ENCODE measurements at places on chromosomes 2 and 18.

DNA sequence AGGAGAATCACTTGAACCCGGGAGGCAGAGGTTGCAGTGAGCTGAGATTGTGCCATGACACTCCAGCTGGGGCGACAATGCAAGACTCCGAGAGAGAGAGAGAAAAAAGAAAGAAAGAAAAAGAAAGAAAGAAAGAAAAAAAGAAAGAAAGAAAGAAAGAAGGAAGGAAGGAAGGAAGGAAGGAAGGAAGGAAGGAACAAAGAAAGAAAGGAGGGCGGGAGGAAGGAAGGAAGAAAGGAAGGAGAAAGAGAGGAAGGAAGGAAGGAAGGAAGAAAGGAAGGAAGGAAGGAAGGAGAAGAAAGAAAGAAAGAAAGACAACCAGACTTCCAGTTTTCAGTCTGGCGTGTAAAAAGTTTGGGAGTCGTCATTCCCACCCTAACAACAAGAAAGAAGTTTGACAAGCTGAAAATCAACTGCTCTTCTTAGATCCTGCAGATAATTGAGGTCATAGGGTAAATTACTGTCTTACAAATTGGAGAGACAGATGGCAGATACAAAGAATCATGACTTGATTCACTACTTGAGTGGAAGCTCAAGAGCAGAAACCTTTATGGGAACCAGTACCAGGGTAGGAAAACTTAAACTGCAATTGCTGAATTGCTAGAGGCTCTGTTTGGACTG, 15.1 kb upstream of the CYP27C1 start:
- H3K27ac ChIP-seq = no peak overlapping the region
- no peaks in the 10 kb centered on the region for H3K4me1 ChIP-seq
- no peak for DNase-seq

GRCh38 chr2:62665446-62665845, 40.1 kb upstream of the EHBP1 start:
- no peak for DNase-seq
- H3K27ac ChIP-seq = no peak overlapping the region
- H3K36me3 ChIP-seq = no peaks in the 10 kb centered on the region
- H3K4me3 ChIP-seq = no peak overlapping the region
- H3K27me3 ChIP-seq = no peaks in the 10 kb centered on the region
- H3K4me1 ChIP-seq = peaks cover 5% of the 10 kb centered on the region

DNA sequence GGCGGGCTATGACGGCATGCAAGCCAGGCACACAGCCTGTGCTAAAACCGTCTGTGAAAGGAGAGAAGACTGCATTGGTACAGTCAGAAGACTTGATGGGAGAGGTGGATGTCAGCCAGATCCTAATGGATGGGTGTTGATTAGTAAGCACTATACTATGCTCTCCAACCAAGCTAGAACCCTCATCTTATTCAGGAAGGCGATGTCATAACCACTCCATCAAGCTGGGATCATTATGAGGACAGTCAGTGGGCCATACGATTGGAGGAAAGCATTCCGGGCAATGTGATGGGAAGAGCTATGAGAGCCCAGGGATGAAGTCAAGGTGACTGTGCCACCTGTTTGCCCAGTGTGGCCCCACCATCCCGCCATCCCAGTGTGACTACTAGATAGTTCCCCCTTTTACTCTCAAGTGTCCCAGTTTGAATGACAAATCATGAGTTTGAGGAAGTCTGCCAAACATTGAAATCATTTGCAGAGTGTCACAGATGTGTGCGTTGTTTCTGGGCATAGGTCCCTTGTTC, 66.4 kb downstream of the MRPS9 start:
- peaks cover 15% of the 10 kb centered on the region for H3K4me1 ChIP-seq
- no peaks in the 10 kb centered on the region for H3K27me3 ChIP-seq
- no peak for DNase-seq
- H3K27ac ChIP-seq = no peak overlapping the region
- peaks cover 12% of the 10 kb centered on the region for H3K36me3 ChIP-seq

GRCh38 chr2:231615058-231615671, 22.5 kb downstream of the TEX44 start:
- H3K27me3 ChIP-seq = no peaks in the 10 kb centered on the region
- H3K4me3 ChIP-seq = peak overlapping the region; percentile 71
- no peaks in the 10 kb centered on the region for H3K36me3 ChIP-seq

- no peaks in the 10 kb centered on the region for H3K27me3 ChIP-seq
- no peak overlapping the region for H3K4me3 ChIP-seq
- H3K4me1 ChIP-seq = peaks cover 4% of the 10 kb centered on the region
- H3K27ac ChIP-seq = no peak overlapping the region
- DNase-seq = peak; percentile 20
Observed at GRCh38 chr18:45165871-45166270, 449.4 kb upstream of the SLC14A2 start.

- H3K4me3 ChIP-seq = no peak overlapping the region
- peaks cover 2% of the 10 kb centered on the region for H3K4me1 ChIP-seq
- no peak for DNase-seq
Observed at GRCh38 chr18:11249391-11249790, 100.0 kb upstream of the PIEZO2 start.

DNA sequence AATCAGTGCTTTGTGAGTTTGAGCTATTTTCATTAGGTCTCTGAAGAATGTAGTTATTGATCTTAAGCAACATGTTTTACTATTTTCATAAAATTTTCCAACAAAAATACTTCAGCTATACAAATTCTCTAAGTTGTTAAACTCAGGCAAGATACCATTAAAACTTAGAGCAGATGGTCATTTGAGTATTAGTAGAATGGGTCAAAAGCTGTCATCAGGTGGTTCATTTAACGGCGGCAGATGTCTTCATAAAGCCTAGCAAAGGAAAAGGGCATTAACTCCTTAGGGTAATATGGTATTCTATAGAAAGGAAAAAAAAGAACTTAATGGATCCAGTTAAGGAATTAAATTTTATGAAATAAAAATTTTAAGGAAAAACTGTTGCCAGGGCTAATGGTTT, 19.2 kb downstream of the MIB1 start:
- peaks cover 3% of the 10 kb centered on the region for H3K4me1 ChIP-seq
- no peaks in the 10 kb centered on the region for H3K27me3 ChIP-seq
- H3K4me3 ChIP-seq = no peak overlapping the region

- H3K4me1 ChIP-seq = no peaks in the 10 kb centered on the region
- no peaks in the 10 kb centered on the region for H3K27me3 ChIP-seq
- H3K4me3 ChIP-seq = peak overlapping the region; percentile 40
- DNase-seq = peak; percentile 88
- no peak overlapping the region for H3K27ac ChIP-seq
- peaks cover 3% of the 10 kb centered on the region for H3K36me3 ChIP-seq
Observed at GRCh38 chr2:149562324-149562723, 25.3 kb downstream of the MMADHC start.

DNA sequence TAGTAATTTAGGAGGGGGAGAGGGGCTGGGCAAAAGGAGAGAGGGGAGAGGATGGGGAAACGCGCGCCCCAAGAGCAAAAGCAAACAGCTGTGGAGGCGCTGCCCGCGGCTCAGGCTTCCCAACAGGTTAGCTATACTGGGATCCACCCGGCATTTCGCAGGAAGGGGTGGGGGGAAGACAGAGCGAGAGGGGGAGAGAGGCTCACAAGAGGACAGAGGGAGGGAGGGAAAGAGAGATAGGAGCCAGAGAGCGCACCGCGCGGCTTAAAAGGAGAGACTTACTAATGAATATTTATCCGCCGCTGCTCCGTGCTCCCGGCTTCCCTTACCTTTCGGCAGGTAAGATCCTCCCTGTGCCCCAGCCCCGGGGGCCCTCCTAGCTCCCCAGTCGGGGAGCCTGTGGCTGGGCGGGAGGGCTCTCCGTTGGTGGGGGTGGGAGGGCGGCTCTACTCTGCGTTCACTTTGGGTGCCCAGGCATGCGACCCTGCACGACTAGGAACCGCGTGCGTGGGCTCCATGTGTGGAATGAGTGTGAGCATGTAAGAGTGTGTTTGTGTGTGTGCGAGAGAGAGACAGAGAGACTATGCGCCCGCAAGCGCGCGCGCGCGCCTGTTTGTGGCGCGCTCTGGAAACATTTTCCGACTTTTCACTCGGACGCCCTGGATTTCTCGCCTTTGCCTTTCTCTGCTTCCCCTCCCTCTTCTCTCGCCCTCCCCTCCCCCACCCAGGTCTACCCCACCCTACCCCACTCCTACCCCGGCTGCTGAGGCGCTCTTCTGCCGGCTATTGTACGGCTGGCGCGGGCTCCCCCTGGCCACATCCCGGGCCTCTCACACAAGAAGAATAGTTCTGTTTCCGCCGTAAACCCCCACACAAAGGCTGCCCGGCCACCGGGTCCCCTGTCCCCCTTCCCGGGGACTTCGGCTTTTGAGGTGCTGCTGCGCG, 7.2 kb upstream of the SIX3 start:
- no peak overlapping the region for H3K27ac ChIP-seq
- H3K36me3 ChIP-seq = no peaks in the 10 kb centered on the region
- H3K4me1 ChIP-seq = peaks cover 34% of the 10 kb centered on the region
- no peak overlapping the region for H3K4me3 ChIP-seq
- H3K27me3 ChIP-seq = peaks cover 92% of the 10 kb centered on the region
- DNase-seq = no peak

- H3K4me1 ChIP-seq = no peaks in the 10 kb centered on the region
- H3K36me3 ChIP-seq = no peaks in the 10 kb centered on the region
- H3K27ac ChIP-seq = no peak overlapping the region
- H3K27me3 ChIP-seq = no peaks in the 10 kb centered on the region
Observed at GRCh38 chr2:143674051-143674450, 544.8 kb downstream of the ARHGAP15 start.

GRCh38 chr2:189157456-189157855, 22.1 kb downstream of the COL5A2 start:
- no peak overlapping the region for H3K4me3 ChIP-seq
- no peaks in the 10 kb centered on the region for H3K36me3 ChIP-seq
- H3K27ac ChIP-seq = no peak overlapping the region
- H3K4me1 ChIP-seq = no peaks in the 10 kb centered on the region
- no peaks in the 10 kb centered on the region for H3K27me3 ChIP-seq

- no peak for DNase-seq
- H3K27ac ChIP-seq = no peak overlapping the region
- H3K4me3 ChIP-seq = no peak overlapping the region
- no peaks in the 10 kb centered on the region for H3K36me3 ChIP-seq
- no peaks in the 10 kb centered on the region for H3K27me3 ChIP-seq
- H3K4me1 ChIP-seq = peaks cover 4% of the 10 kb centered on the region
Observed at GRCh38 chr2:111643759-111644158, 240.2 kb downstream of the ANAPC1 start.

DNA sequence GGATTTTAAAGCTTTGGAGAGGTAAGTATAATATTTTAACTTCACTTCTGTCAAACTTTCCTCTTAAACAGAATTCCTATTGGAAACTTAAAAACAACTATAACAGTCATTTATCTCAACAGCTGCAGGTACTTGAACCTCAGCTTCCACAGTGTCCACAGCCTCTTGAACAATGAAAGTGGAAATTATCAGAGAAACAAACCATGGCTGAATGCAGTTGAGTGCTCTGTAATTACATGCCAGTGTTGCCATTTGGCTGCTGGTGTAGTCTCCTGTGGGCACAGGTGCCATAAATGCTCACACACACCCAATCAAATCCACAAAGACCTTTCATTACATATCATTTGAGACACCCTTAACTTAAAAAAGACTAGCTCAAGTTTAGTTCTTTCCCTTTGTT, 125.1 kb downstream of the CPS1 start:
- no peaks in the 10 kb centered on the region for H3K36me3 ChIP-seq
- no peak overlapping the region for H3K4me3 ChIP-seq
- no peaks in the 10 kb centered on the region for H3K27me3 ChIP-seq
- no peak overlapping the region for H3K27ac ChIP-seq

GRCh38 chr2:130756053-130756873, 923 bp downstream of the AMER3 start:
- DNase-seq = no peak
- H3K36me3 ChIP-seq = no peaks in the 10 kb centered on the region
- no peak overlapping the region for H3K27ac ChIP-seq
- H3K4me1 ChIP-seq = peaks cover 11% of the 10 kb centered on the region
- H3K4me3 ChIP-seq = peak overlapping the region; percentile 41

DNA sequence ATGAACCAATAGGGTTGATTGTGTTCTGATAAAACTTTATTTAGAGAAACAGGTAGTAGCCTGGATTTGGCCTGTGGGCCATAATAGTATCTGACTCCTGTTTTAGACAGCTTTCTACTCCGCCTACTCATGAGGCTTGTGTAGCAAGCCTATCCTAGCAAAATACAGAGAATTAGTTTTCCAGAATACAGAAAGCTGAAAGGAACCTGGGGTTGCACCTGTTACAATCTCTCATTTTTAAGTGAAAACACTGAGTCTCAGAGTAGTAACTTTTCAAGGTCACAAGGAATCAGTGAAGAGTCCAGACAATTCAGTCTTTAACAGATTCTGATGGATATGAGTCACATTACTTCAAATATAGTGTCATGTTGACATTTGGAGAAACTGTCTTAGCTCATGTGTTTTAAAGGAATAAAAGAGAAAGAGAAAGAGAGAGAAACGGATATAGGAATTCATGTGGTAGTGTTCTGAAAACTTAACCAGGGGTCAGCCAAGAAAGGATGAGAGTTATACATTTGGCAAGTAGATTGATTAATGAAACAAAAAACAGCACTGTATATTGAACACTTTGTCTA, 17.0 kb downstream of the ARHGAP28 start:
- H3K4me1 ChIP-seq = peaks cover 10% of the 10 kb centered on the region
- peak; percentile 59 for DNase-seq
- H3K27me3 ChIP-seq = no peaks in the 10 kb centered on the region
- peak overlapping the region; percentile 73 for H3K27ac ChIP-seq
